Stimulated activated CD4-positive, alpha-beta T cell treated with anti-CD3 and anti-CD28 coated beads, Interleukin-15, amount 100 ng/mL, for 48 hours (primary cell): ENCODE measurements at places on chromosomes 2 and 18.

DNA sequence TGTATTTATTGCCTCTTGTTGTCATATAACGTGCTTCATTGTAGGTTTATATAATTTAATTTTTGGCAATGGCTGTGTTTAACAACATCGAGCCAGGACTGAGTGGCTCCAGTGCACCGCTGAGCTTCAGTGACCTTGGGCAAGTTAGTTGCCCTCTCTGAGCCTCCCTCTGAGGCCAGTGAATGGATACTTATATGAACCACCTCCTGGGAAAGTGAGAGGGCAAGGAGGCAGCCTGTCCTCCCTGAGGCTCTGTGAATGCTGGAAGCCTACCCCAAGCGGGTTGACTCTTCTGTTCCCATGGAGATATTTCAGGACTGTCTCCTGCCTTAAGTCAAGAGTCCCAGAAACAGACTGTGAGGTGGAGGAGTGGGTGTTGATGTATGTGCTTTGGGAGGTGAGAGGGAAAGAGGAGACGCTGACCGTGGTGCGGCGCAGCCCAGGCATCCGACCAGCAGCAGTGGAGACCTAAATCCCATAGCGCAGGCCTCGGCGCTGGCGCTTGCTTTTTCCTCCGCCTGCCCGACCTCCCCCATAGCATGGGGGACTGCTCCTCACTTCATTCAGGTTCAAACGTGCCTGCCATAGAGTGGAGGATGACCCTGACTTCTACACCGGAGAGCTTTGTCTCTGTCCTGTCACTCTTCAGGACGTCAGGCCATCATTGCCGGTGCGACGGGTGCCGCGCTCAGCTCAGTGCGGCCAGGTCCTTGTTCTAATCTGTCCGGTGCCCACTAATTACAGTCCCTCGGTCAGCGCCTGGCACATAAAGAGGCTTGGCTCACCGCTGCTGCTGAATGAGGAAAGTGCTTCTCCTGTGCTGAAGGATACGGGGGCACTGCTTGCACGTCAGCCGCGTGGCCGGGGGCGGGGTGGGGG, 167.3 kb upstream of the HS6ST1 start:
- no peak for DNase-seq

DNA sequence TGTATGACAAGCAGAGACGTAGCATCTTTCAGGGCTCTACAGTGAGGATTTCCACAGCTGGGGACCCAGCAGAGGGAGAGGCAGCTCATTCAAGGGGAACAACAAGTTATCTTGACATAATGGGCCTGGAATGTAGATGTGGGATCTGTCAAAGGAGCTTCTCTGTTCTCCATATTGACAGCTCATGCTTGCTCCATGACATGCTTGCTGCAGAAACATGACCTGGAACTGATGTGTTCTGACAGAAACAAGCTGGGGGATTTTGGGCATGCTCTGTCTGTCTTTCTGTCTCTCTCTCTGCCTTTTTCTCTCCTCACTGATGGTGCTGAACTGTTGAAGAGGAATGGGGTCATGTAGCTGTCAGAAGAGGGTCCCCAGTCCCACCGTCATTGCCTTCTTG, 79.6 kb downstream of the MMADHC start:
- DNase-seq, result no peak

- no peak for DNase-seq
Measured at GRCh38 chr2:224241001-224241400, 160.9 kb downstream of the FAM124B start.

- DNase-seq, result no peak
Measured at GRCh38 chr2:26635401-26635800, 5.8 kb downstream of the CIB4 start.

DNA sequence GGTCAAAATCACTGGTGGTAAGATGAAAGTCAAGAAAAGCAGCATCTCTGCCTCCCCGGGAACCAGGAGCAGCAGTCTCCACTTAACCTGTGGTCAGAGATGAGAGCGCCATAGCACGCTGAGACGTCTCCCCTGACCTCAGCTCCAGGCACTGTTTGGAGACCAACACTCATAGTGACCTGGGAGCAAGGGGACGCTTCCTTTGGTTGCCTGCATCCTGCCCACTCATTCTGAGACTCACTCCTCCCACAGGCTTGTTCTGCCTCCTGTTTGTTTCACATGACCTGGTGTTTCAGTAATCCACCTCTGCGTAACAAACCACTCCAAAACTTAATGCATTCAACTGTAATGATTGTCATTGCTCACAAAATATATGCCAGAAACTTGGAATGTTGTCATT, 139.3 kb downstream of the ACOXL start:
- no peak for DNase-seq
